ENCODE measurements at places on chromosomes 3 and 15.

DNA sequence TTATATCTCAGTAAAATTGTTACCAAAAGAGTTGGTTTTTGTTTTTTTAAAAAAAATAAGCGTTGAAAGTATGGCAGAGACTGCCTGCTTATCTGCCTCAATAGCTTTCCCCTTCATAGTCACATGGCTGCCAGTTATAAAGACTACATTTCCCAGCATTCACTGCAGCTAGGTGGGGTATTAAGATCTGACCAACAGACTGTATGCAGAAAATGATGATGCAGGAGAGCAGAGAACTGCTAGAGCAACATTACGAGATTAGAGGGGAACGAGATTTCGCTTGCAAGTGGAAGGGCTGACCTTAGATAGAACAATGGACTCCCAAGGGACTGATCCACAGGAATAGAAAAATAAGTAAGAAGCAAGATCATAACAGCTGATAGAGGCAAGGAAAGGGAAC is 14.3 kb downstream of the RHOA start:
- DNase-seq: no peak

DNA sequence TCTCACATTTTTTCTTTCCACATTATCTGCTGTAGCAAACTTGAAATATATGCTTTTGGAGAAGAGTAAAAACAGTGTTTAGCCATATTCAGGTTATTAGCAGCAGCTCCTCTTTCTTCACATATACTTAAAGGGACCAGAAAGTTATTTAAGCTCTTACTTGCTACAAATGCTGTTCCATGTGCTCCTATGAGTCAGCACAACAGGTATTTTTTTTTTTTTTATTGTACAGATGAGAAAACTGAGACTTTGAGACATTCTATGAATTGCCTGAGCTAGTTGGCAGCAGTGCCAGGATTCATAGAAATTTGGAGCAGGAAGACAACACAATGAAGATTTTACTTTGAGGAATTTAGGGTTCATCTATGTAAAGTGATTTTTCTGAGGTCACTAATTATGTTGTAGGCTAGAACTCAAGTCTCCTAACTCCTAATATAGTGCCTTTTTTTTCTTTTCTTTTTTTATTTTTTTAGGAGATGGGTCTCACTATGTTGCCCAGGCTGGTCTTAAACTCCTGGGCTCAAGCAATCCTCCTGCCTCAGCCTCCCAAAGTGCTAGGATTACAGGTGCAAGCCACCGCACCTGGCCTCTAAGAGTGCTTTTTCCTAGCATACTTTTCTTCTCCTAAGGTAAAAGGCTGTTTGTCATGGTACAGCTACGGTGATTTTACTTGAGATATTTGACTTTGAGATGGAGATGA is 23.6 kb downstream of the SETD5 start:
- DNase-seq: no peak

- no peak for DNase-seq
These were observed 227.6 kb downstream of the MFSD1 start for GRCh38 chr3:159029306-159030026.

DNA sequence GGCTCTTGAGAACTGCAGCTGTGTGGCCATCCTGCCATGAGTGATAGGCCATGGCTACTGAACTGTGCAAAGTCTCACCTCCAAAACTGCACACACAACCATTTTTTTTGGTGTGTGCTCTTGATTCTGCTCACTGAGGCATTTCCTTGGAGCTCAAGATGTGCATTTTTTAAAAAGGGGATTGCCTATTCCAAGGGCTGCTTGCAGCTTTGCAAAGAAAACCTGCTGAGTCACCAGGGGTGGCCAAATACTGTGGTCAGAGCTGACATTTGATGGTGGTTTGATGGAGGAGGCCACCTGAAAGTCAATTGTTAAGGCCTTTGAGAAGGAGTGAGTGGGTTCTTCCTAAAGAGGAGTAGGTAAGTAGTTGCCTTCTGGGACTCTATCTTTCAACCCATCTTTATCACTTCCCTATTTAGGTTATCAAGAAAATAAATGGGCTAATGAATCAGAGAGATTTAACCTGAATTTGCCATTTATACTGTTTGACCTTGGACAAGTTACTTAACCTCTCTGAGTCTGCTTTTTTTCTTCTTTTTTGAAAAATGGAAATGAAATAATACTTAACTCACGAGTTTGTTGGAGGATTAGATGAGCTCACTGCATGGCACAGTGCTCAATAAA is 87.9 kb downstream of the CHST2 start:
- DNase-seq: no peak
